ENCODE measurements at places on chromosomes 12 and 14.
A peak's percentile ranks its signal among the peaks of the same experiment; 100 is the strongest.

DNA sequence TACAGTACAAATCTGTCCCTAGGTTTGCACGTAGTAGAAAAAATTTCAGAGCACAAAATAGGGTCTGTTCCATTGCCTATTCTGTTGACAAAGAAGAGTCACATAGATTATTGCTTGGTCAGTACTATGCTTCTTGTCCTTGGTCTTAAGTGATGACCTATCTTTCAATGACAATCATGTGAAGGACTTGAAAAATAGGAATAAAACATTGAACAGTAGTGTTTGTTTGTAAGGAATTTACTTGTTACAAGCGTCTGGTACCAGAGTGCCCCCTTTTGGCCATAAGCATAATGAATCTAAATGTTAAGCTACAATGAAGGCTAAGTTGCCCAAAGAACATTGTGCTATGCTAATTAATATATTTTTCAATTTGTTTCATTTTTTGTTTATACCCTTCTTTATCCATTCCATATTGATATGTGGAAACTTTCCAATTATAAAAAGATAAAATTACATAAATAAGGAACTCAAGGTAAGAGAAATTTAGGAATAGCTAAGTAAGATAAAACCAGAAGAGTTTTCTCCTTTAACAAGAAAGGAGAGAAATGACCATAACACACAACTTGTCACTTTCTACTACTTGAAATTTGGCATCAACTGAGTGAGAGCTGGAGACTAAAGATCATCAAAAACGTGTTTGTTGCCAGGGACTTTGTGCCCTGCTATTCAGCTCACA is 204.7 kb downstream of the EPS8 start:
- DNase-seq = peak; percentile 21

DNA sequence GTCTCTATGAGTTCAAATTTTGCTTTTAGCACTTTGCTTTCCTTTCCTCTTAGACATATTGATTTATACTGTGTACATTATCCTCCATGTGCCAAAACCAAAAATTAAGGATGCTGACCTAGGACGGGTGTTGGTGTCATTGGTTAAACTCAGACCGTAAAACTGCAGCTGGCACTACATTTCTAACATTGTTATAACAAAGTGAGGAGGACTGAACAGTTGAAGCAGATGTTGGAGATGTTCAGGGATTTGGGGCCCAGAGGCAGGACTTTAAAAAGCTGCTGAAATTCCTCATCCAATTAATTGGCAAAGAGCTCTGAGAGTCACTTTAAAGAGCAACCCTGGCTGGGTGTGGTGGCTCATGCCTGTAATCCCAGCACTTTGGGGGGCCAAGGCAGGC is 72.4 kb downstream of the TMTC1 start:
- no peak for DNase-seq

DNA sequence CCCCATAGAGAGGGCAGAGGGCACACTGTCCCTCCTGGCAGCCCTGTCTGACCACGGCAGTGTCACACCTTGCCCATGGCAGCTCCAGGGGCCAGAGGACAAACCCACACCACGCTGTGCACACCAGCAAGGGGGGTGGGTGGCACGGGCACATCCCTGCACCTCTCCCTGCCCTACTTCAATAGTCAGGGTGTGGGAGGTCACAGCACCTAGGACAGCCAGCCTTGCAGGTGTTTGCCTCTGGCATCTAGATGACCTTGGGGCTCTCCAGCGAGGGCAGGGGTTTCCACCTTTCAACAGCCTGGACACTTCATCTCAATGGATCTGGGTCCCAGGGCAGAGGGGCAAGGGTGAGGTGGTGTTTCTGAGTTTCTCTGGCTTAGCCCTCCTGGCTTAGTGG is 69.2 kb downstream of the LGMN start:
- no peak for DNase-seq

DNA sequence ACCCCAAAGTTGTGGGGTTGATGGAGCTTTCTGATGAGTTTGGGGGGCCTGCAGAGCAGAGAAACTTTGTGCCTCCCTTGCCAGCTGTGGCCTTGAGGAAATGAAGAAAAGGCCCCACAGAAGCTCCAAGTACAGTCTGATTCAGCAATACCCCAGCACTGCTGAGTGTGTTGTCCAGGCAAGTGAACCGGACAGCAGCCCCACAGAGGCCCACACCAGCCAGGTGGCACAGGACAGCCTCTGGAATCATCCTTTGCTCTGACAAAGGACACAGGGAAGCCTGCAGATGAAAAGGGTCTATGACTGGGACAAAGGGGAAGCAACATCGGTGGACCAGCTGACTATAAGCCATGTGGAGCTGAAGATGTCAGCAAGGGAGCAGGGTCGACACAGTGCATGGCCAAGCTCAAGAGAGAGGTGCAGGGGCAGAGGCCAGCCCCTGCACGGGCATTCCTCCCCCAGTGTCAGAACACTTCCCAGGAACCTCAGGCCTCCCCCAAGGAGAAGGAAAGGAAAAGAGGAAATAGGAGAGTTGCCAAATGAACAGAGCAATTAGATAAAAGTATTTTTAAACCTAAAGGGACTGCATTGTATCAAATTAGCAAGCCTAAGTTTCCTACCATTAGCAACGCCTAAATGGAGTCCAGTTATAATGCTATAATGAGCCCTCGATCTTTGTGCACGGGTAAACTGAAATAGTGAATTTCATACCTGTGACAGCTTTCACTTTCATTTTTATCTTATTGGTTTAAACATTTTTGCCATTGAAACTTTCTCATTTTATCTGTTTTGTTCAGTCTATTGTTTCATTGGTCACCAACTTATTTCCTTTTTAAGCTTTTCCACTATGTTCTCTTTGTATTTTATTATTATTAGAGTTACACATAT is 46.3 kb upstream of the PTGDR start:
- peak; percentile 21 for DNase-seq

All from GM10248 (cell line).